ENCODE measurements at places on chromosomes 1 and 21. TPM values are rescaled to one million over a fixed set of nuclear protein-coding genes. Genes with fewer than 3 reads are reported as not detected.
A peak's percentile ranks its signal among the peaks of the same experiment; 100 is the strongest.

Gene CRABP2
- total RNA-seq = 1.1 TPM

Gene JUN
- 29.5 TPM for total RNA-seq

Gene RGS8
- total RNA-seq = not detected

Gene OR2L2
- 0.05 TPM for total RNA-seq

Gene DSCAM
- total RNA-seq = not detected

Gene NEGR1
- not detected for total RNA-seq

Gene REN
- not detected for total RNA-seq

DNA sequence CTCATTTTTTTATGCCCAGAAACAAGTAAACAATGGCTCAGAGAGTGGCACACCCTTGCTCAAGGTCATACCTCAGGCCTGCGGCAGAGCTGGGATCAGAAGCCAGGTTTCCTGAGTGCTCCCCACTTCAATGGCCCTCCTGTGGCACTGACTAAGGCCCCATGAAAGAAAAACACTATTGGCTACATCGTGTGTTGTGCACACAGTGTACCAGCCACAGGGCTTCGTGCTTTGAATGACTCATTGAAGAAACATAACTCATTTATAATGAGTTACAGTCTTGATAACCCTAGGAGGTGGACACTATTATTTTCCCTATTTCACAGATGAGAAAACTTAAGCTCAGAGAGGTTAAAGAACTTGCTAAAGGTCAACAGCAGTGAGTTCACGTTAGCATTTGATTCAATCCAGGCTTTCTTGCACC, 91.2 kb downstream of the TRABD2B start:
- no peak for DNase-seq
- no peak overlapping the region for H3K4me3 ChIP-seq
- peaks cover 2% of the 10 kb centered on the region for H3K27me3 ChIP-seq

DNA sequence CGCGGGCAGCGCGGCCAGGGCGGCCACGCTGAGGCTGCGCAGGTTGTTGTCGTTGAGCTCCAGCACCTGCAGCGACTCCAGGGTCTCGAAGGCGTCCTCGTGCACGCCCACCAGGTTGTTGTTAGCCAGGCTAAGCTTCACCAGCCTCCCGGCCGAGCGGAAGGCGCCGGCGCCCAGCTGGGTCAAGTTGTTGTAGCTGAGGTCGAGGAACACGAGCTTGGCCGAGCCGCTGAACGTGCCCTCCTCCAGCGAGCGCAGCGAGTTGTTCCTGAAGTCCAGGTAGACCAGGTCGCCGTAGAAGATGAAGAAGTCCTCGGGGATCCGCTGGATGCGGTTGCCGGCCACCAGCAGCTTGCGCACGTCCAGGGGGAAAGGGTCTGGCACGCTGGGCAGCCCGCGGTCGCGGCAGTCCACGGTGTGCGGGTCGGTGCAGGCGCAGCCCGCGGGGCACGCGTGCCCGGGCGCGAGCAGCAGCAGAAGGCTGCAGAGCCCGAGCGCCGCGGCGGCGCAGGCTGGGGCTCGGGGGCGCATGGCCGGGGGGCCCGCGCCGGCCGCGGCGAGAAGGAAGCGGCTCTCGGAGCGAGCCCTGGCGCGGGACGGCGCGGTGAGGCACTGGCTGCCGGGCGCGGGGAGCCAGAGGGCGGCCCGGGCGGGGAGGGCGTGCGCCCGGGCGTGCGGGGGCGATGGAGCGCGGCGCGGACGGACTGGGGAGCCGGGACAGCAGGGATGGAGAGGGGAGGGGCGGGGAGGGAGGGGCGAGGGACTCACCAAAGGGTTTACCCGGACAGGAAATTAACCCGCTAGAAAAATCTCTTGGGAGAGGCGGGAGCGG, 524 bp downstream of the LRRC38 start:
- H3K27me3 ChIP-seq = peaks cover 23% of the 10 kb centered on the region
- no peaks in the 10 kb centered on the region for H3K36me3 ChIP-seq
- no peak for DNase-seq
- H3K4me3 ChIP-seq = no peak overlapping the region
- no peaks in the 10 kb centered on the region for H3K4me1 ChIP-seq

DNA sequence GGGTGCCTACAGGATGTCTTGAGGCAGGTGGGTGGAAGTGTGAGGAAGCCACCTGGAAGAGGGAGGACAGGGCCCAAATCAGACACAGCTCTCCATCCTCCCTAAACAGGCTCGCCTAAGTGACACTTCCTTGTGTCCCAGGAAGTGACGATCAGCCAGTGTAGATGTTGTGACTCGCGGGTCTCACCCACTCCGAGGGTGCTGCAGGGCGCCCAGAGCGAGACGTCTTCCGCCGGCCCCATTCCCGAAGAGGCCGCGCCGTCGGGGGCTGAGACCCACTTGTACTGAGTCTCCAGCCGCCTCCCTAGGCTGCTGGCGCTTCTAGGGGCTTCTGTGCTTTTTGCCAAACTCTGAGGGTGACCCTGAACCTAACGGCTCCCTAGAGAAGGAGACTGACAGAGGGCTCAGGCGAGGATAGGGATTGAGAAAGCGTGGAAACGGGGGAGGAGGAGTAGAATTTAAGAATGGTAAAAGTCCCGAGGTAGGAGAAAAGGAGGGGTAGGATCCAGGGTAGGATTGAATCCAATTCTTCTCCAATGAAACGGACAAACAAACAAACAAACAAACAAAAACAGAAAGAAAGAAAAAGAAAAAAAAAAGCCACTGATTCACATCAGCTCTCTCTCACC, 543 bp upstream of the MARK1 start:
- H3K27me3 ChIP-seq = peaks cover 67% of the 10 kb centered on the region
- peak overlapping the region; percentile 81 for H3K4me3 ChIP-seq
- no peak for DNase-seq
- H3K4me1 ChIP-seq = peaks cover 8% of the 10 kb centered on the region
- no peak overlapping the region for H3K27ac ChIP-seq

- DNase-seq = no peak
- no peak overlapping the region for H3K4me3 ChIP-seq
- H3K27ac ChIP-seq = no peak overlapping the region
- H3K27me3 ChIP-seq = no peaks in the 10 kb centered on the region
- no peaks in the 10 kb centered on the region for H3K36me3 ChIP-seq
These were observed 125.4 kb upstream of the TMEM51 start for GRCh38 chr1:15028102-15028501.

- no peak within 1 kb of the TSS for H3K27ac ChIP-seq
- no peak within 1 kb of the TSS for H3K4me3 ChIP-seq
- peaks cover 3% of the 10 kb centered on the region for H3K4me1 ChIP-seq
- DNase-seq = no peak
- H3K27me3 ChIP-seq = peaks cover 31% of the 10 kb centered on the region
These were observed at the start of gene GRIK1 for GRCh38 chr21:29939924-29940275. Gene GRIK1 (minus strand): TSS chr21:29939996.

DNA sequence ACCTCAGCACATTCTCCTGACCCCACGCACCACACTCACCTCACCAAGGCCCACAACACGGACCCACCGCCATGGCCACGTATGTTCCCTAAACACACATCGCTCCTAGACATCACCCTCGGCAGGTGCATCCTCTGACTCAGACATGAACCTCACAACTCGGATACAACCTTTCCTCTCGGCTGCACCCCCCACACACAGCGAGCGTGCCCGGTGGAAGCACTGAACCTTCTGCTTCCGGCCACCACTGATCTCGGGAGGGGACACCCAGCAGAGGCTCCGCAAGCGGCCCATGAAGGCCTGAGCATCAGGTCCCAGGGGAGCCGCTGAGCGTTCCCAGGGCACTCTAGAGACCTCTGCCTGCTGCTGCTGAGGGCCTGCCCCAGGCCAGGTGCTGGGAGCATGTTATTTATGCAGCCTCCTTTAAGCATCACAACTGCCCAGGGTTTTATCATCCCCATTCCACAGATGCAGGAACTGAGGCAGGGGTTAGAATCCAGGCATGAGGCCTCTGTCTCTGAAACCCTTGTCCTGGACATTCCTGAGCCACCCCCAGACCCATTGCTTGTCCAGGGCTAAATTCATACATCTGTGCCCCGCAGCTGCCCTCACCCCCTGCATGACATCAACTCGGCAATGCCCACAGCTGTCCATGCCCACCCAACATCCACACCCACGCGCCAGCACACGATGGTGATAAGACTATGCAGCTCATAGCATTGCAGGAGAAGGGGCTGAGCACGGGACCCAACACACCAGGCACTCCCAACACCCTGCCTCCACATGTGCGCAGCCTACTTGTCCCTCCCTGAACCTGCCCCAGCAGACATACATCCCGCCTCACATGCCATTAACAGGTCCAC, 27.0 kb downstream of the SDC3 start:
- peaks cover 14% of the 10 kb centered on the region for H3K27me3 ChIP-seq
- H3K4me1 ChIP-seq = no peaks in the 10 kb centered on the region
- DNase-seq = no peak
- H3K4me3 ChIP-seq = no peak overlapping the region
- H3K36me3 ChIP-seq = no peaks in the 10 kb centered on the region
